Psoas muscle (tissue), 8 donors: ENCODE measurements at places on chromosomes 13 and 19. TPM values are rescaled to one million over a fixed set of nuclear protein-coding genes. Genes with fewer than 3 reads are reported as not detected.

ZNF836 gene
- total RNA-seq: 4.0 TPM

GDF15 gene
- total RNA-seq: 3.4 TPM

NRTN gene
- total RNA-seq: not detected

CGB8 gene
- not detected for total RNA-seq

LGALS7B gene
- not detected for total RNA-seq

KLK12 gene
- not detected for total RNA-seq

RFPL4A gene
- not detected for total RNA-seq

MEIOSIN gene
- not detected for total RNA-seq

APOC1 gene
- 5.7 TPM for total RNA-seq

DPF1 gene
- not detected for total RNA-seq

RAX2 gene
- not detected for total RNA-seq

LILRA1 gene
- 0.53 TPM for total RNA-seq

ZNF558 gene
- 12.9 TPM for total RNA-seq

MAP3K10 gene
- 18.6 TPM for total RNA-seq

GPR4 gene
- total RNA-seq: 3.0 TPM

MYH14 gene
- total RNA-seq: 209 TPM

DACT3 gene
- total RNA-seq: 1.6 TPM

LATS2 gene
- 23.7 TPM for total RNA-seq

FCAR gene
- total RNA-seq: 0.27 TPM

LPAR2 gene
- 1.5 TPM for total RNA-seq

ZNF808 gene
- 7.7 TPM for total RNA-seq

IRS2 gene
- total RNA-seq: 36.0 TPM
